Neural progenitor cell (in vitro differentiated cells): ENCODE measurements at places on chromosomes 3 and 15. TPM values are rescaled to one million over a fixed set of nuclear protein-coding genes. Genes with fewer than 3 reads are reported as not detected.

GRCh38 chr3:13019243-13020095 is 53.8 kb downstream of the IQSEC1 start:
- peak; percentile 91 for DNase-seq

DNA sequence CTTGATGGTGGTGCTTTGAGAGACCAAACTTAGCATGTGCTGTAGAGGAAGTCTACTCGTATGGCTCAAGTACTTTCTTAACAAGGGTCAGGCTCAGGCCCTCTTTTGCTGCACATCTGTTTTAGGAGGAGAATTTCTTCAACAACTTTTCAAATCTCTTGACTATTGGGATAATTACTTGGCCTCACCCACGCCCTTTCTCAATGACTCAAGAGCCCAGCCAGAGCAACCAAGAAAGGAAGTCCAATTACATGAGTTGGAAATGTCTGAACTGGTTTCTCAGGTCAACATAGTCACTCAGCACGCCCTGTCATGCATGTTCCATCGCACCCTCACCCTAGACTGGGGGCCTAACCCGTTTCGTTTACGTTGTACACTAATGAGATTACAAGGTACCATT is 44.8 kb upstream of the UMPS start:
- DNase-seq: no peak

DNA sequence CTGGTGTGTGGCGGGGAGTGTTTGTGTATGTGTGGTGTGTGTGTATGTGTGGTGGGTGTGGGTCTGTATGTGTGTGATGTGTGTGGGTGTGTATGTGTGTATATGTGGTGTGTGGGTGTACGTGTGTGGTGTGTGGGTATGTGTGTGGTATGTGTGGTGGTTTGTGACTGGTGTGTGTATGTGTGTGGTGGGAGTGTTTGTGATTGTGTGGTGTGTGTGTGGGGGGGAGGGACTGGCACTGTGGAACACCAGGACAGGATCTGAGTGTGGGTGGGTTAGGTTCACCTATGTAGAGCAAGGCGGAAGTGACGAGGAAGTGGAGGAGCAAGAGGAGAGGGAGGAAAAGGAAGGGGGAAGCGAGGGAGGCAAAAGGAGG is 510.8 kb downstream of the SHQ1 start:
- DNase-seq: no peak

DNA sequence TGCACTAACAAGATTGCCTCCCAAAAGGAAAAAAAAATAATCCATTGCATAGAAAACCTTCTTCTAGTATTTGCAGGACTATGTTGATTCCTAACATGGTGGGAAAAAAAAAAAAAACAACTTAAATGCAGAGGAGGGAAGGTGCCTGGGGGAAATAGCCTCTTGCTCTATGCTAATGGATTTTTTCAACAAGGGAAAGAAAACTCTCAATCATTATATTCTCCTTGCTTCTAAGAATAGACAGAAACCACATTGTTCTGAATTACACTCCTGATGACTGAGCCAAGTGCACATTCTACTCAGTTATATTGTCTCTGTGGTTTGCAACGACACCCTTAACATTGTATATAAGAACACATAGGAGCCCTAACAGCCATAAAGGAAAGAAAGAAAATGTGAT is 760.2 kb downstream of the NAALADL2 start:
- DNase-seq: no peak

DNA sequence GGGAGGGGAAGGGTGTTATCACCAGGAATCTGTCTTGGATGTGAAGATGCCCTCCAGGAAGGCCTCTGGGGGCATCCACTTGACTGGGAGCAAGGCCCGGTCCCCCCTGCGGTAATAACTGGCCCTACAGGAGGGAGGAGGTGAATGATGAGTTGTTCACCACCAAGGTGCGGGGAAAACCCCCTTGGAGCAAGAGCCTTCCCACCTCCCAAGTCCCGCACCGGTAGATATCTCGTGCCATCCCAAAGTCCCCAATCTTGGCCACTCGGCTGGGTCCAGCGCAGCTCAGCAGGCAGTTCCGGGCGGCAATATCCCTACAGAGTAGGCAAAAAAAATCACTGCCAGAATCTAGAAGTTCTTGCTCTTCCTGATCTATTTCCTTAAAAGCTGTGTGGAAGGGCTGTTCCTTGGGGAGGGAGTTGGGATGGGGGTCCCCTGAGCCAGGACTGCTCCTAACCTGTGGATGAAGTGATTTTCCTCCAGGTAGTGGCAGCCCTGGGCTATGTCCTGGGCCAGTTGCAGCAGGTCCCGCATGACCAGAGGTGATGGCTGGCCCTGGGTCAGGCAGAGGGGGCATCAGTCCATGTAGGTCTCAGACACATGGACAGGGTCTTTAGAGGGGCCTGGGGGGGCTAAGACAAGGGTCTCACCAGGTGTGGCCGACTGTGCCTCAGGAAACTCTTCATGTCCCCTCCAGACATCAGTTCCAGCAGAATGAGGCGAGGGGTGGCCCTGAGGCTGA is 8.7 kb downstream of the LTK start:
- no peak for DNase-seq

DNA sequence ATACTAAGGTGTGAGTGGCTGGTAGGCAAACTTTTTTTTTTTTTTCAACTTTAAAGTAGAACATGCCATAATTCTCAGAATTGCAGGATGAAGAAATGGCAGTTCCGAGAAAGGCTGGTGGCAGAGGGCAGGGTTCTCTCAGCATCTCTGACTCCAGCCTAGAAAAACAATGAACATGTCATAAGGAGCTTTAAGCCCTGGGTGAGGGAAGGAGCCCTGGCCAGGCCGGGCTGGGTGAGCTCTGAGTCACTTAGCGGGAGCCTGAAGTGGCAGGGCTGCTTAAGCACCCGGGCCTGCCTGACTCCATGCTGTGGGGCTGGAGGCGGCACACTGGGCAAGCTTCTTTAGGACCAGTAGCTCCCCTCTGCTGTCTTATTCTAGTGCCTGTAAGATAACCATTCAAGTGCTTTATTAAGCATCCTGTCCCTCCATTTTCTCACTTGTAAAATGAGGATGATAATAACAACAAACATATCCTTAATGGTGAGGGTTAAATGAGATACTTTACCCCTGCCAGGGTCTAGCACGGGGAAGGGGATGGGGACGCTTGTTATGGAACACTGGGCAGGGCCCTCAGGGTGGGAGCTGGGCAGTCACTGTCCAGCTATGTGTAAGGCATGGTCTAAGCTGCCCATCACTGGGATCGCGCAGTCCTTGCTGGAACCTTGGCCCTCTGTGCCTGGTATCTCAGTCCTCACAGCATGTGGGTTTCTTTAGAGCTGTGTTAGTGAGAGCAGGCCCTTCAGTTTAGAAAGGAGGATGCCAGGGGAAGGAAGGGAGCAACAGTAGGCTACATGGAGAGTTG is 18.4 kb downstream of the SMAD6 start:
- DNase-seq: no peak

GRCh38 chr3:10474275-10474646 is 31.1 kb downstream of the ATP2B2 start:
- no peak for DNase-seq

DNA sequence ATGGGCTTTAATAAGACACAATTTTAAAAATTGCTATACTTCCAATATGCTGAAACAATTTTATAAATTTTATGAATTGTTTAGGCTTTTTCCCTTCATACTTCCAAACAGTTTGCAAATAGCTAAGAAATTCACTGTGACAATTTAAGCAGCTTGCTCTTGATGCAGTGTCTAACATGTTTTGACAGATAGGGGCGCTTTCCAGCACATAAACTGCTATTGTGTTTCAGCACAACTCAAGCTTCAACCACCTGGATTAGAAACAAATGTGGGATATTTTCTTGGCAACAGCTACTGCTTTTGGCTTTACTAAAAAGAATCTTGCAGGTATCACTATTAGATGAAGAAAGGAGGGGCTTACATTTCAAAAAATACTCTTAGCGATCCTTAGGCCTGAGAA is 565.8 kb upstream of the DPPA4 start:
- no peak for DNase-seq

Gene CCDC39
- total RNA-seq: 0.24 and 3.3 TPM in 2 replicates

Gene STARD9
- 11.9 and 17.0 TPM in 2 replicates for total RNA-seq

Gene PRICKLE2
- total RNA-seq: 10.7 and 11.5 TPM in 2 replicates
